ENCODE measurements at places on chromosomes 2 and 18.

DNA sequence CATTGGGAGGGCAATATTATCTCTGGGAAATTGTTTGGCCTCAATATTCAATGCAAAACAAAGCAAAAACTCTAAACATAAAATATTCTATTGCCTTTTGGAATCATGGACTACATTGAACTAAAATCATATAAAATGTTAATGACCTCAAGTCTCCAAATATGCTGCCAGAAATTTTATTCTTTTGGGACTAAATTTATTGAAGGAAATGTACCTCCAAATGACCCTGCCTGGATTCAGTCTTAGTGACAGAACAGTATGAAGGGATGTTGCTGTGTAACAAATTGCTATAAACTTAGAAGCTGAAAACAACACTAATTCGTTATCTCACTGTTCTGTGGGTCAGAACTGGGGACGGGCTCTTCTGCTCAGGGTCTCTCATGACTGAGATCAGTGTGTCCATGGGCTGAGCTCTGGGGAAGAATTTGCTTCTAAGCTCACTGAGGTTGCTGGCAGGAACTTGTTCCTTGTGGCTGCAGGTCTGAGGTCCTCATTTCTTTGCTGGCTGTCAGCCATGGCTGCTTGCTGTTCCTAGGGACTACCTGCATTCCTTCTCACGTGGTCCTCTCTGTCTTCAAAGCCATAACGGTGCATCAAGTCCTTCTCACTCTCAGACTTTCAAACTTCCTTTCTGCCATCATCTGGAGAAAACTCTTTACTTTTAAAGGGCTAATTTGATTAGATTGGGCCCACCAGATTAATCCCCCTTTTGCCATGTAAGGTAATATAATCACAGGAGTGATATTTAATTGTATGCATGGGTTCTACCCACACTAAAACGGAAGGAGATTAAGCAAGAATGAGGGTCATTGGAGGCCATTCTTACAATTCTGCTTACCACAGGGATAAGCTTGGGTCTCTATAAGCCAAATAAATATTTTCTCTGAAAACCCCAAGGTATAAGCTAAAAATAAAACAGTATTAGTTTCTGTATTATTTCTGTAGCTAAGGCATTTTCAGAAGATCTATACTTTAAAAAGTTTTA is 149.0 kb downstream of the ADCYAP1 start:
- no peaks in the 10 kb centered on the region for H3K4me1 ChIP-seq
- no peak overlapping the region for H3K4me3 ChIP-seq
- no peak for DNase-seq
- H3K27me3 ChIP-seq = no peaks in the 10 kb centered on the region
- no peak overlapping the region for H3K27ac ChIP-seq

DNA sequence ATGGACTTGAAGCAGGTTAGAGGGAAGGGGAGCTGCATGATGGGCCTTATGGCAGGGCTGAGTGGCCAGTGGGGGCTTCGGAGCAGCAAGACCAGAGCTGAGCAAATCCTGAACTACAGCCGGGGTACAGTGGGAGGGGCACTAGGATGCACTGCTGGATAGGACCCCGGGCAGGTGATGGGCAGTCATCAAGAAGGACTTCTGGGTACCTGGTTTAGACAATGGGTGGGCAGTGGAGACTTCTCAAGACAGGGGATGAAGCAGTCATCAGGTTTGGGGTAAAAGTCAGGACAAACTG is 507.4 kb upstream of the MYT1L start:
- no peaks in the 10 kb centered on the region for H3K27me3 ChIP-seq
- H3K4me1 ChIP-seq = no peaks in the 10 kb centered on the region
- no peak for DNase-seq
- H3K27ac ChIP-seq = no peak overlapping the region
- H3K4me3 ChIP-seq = no peak overlapping the region

GRCh38 chr18:6557770-6558248 is 143.1 kb upstream of the L3MBTL4 start:
- H3K27ac ChIP-seq = no peak overlapping the region
- H3K36me3 ChIP-seq = no peaks in the 10 kb centered on the region
- H3K4me3 ChIP-seq = no peak overlapping the region
- peaks cover 5% of the 10 kb centered on the region for H3K27me3 ChIP-seq
- no peak for DNase-seq

- H3K36me3 ChIP-seq = no peaks in the 10 kb centered on the region
- H3K27me3 ChIP-seq = no peaks in the 10 kb centered on the region
- no peak overlapping the region for H3K4me3 ChIP-seq
- no peaks in the 10 kb centered on the region for H3K4me1 ChIP-seq
- H3K27ac ChIP-seq = no peak overlapping the region
- no peak for DNase-seq
These were observed 951.6 kb upstream of the SLC39A10 start for GRCh38 chr2:194705398-194705797.

GRCh38 chr18:47689371-47689770 is 241.1 kb downstream of the SMAD2 start:
- H3K27me3 ChIP-seq = no peaks in the 10 kb centered on the region
- H3K27ac ChIP-seq = no peak overlapping the region
- H3K36me3 ChIP-seq = no peaks in the 10 kb centered on the region
- no peak overlapping the region for H3K4me3 ChIP-seq
- no peak for DNase-seq
- H3K4me1 ChIP-seq = no peaks in the 10 kb centered on the region

- H3K4me1 ChIP-seq = peaks cover 4% of the 10 kb centered on the region
- H3K4me3 ChIP-seq = no peak overlapping the region
- no peaks in the 10 kb centered on the region for H3K36me3 ChIP-seq
- no peak for DNase-seq
- H3K27me3 ChIP-seq = no peaks in the 10 kb centered on the region
These were observed 117.4 kb downstream of the FMNL2 start for GRCh38 chr2:152452256-152452973.

GRCh38 chr2:176435729-176436128 is 166.5 kb downstream of the MTX2 start:
- H3K4me3 ChIP-seq = no peak overlapping the region
- H3K27ac ChIP-seq = no peak overlapping the region
- no peaks in the 10 kb centered on the region for H3K27me3 ChIP-seq
- DNase-seq = no peak

- no peaks in the 10 kb centered on the region for H3K27me3 ChIP-seq
- no peak overlapping the region for H3K4me3 ChIP-seq
These were observed 87.2 kb upstream of the ZEB2 start for GRCh38 chr2:144607099-144607498.

- H3K27me3 ChIP-seq = no peaks in the 10 kb centered on the region
- H3K4me1 ChIP-seq = no peaks in the 10 kb centered on the region
- H3K36me3 ChIP-seq = peaks cover 3% of the 10 kb centered on the region
These were observed 114.7 kb downstream of the RTP5 start for GRCh38 chr2:241984271-241984655.

DNA sequence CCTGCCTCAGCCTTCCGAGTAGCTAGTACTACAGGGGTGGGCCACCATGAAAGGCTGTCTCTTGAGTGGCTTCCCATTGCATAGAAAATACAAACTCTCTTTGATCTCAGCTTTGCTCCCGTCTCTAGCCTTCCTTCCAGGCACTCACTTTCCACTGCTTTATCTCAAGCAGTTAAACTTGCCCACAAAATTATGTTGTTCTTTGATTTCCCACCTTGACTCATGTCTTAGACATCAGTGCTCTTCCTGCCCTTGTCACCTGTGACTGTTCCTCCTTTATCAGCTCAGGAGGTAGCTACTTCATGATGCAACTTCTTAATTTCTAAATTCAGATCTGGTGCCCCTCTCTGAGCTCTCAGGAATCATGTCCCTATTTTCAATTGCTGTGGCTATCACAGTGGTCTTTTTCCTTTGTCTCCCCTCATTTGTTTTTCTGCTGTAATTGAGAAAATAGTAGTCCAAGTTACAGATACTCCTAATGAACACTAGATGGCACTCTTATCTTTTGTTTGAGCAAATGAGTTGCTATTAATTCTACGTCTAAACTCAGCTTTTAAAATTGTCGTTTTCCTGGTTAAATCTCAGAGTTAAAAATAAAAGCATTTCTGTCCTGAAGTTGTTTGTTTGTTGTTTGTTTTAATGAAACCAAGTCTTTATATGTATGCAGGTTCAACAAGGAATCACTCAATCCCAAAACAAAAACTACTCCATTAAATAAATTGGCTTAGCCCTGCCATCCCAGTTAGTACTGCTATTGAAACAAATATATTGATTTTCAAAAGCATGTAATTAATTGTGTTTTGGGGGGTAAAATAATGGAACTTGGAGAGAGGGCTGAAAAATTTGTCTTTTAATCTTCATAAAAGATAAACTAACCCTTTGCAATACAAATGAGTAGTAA is 46.9 kb upstream of the GREB1L start:
- H3K4me1 ChIP-seq = no peaks in the 10 kb centered on the region
- no peaks in the 10 kb centered on the region for H3K27me3 ChIP-seq
- no peaks in the 10 kb centered on the region for H3K36me3 ChIP-seq

GRCh38 chr18:10318691-10318970 is 135.8 kb upstream of the APCDD1 start:
- peaks cover 17% of the 10 kb centered on the region for H3K4me1 ChIP-seq
- H3K36me3 ChIP-seq = no peaks in the 10 kb centered on the region
- no peak overlapping the region for H3K4me3 ChIP-seq
- DNase-seq = no peak

DNA sequence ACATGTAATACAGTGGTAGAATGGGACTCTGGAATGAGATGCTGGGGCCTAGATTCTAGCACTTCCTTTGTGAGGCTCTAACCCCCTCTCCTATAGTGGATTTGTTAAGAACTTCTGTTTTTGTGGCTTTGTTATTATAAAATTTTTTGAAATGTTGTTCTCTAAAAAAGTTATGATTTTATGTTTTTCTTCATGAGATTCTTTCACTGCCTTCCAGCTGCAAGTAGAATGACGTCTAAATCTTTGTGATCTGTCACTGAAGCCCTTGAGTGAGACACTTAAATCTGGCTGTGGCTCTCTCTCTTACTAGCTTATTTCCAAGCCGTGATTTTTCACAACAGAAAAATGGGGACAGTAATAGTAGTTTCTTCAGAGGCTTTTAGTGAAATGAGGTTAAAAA is 1.6 kb downstream of the CASP8 start:
- peak; percentile 67 for DNase-seq
- peaks cover 32% of the 10 kb centered on the region for H3K4me1 ChIP-seq
- H3K27me3 ChIP-seq = no peaks in the 10 kb centered on the region
- H3K4me3 ChIP-seq = peak overlapping the region; percentile 58
- H3K27ac ChIP-seq = peak overlapping the region; percentile 77

- no peak overlapping the region for H3K4me3 ChIP-seq
- no peak for DNase-seq
These were observed 68.7 kb downstream of the CABLES1 start for GRCh38 chr18:23203891-23204432.

DNA sequence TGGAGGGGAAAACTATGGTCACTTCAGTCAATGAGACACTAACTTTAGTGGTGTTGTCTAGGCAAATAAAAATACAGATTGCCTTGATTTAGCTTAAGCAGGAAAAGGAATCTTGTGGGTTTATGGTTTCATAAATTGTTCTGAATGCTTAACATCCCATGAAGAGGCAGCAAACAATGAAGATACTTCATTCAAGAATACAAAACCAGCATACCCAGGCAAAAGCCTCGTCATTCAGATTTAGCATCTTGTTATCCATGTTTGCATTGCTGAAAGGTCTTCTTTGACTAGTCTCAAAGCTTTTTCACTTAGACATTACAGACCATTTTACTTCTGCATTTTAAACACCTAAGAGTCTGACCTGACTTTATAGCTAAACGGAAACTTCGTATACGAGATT is 272.7 kb upstream of the FSHR start:
- DNase-seq = no peak
- H3K27me3 ChIP-seq = no peaks in the 10 kb centered on the region
- H3K4me3 ChIP-seq = no peak overlapping the region
- H3K36me3 ChIP-seq = no peaks in the 10 kb centered on the region
- no peak overlapping the region for H3K27ac ChIP-seq

GRCh38 chr18:48597671-48598070 is 58.8 kb downstream of the CTIF start:
- no peaks in the 10 kb centered on the region for H3K4me1 ChIP-seq
- no peak for DNase-seq
- H3K27me3 ChIP-seq = no peaks in the 10 kb centered on the region
- H3K4me3 ChIP-seq = no peak overlapping the region
- no peak overlapping the region for H3K27ac ChIP-seq

GRCh38 chr18:37630334-37630733 is 64.7 kb upstream of the CELF4 start:
- no peaks in the 10 kb centered on the region for H3K4me1 ChIP-seq
- H3K36me3 ChIP-seq = no peaks in the 10 kb centered on the region
- DNase-seq = no peak
- H3K27ac ChIP-seq = no peak overlapping the region
- no peak overlapping the region for H3K4me3 ChIP-seq
- no peaks in the 10 kb centered on the region for H3K27me3 ChIP-seq

DNA sequence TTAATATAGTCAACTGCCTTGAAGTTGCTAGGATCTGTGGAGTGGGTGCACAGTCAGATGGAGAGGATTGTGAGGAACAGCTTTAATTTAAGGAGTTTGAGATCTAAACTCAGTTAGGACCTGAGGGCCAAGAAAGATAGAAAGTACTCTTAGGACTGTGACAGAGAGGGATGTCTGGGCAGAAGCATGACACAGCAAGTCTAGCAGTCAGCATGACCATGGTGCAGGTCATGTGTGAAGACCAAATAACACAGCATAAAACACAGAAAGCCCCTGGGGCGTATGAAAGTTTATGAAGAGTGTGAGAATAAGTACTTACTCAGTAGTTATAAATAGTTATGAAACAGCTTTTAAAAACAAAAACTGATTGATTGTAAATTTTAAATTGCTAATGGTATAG is 107.2 kb downstream of the GALNT1 start:
- H3K4me1 ChIP-seq = no peaks in the 10 kb centered on the region
- DNase-seq = no peak
- no peaks in the 10 kb centered on the region for H3K27me3 ChIP-seq
- H3K27ac ChIP-seq = no peak overlapping the region

GRCh38 chr2:102061286-102061699 is 69.5 kb downstream of the IL1R2 start:
- no peak for DNase-seq
- H3K27me3 ChIP-seq = no peaks in the 10 kb centered on the region
- no peak overlapping the region for H3K4me3 ChIP-seq
- no peak overlapping the region for H3K27ac ChIP-seq
- no peaks in the 10 kb centered on the region for H3K36me3 ChIP-seq

GRCh38 chr18:35413163-35413511 is 36.0 kb upstream of the ZNF396 start:
- H3K4me1 ChIP-seq = peaks cover 28% of the 10 kb centered on the region
- no peaks in the 10 kb centered on the region for H3K36me3 ChIP-seq
- H3K27ac ChIP-seq = no peak overlapping the region

DNA sequence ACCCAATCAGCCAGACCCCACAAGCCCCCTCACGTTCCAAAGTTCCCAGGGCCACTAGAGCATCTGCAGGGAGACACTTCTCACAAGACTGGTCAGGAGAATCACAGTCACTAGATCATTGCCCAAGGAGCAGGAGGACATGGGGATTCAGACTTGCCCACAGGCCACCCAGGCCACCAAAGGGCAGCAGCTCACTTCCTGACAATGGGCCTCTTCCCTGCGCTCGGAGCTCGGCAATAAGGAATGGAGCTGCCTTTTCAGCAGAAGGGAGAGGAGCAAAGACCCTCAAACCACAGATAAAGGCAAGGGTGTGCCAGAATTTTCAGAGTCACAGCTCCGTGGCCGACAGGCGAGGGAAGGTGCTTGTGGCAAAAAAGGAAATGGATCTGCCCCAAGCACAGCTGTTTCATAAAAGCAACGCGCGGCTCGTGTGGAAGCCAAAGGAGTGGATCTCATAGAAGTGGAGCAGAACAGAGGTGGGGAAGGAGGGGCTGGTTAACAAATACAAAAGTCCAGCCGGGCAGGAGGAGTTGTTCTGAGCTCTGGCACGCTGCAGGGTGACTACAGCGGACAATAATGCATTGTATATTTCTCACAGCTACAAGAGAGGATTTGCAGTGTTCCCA is 72.1 kb downstream of the EDAR start:
- no peaks in the 10 kb centered on the region for H3K27me3 ChIP-seq
- H3K4me1 ChIP-seq = peaks cover 2% of the 10 kb centered on the region
- H3K4me3 ChIP-seq = no peak overlapping the region
- H3K27ac ChIP-seq = no peak overlapping the region
- no peak for DNase-seq
- no peaks in the 10 kb centered on the region for H3K36me3 ChIP-seq

Measured in thymus (tissue), 14 donors.